Liver (tissue), 10 donors: ENCODE measurements at places on chromosomes 11 and 22. TPM values are rescaled to one million over a fixed set of nuclear protein-coding genes. Genes with fewer than 3 reads are reported as not detected.

DNA sequence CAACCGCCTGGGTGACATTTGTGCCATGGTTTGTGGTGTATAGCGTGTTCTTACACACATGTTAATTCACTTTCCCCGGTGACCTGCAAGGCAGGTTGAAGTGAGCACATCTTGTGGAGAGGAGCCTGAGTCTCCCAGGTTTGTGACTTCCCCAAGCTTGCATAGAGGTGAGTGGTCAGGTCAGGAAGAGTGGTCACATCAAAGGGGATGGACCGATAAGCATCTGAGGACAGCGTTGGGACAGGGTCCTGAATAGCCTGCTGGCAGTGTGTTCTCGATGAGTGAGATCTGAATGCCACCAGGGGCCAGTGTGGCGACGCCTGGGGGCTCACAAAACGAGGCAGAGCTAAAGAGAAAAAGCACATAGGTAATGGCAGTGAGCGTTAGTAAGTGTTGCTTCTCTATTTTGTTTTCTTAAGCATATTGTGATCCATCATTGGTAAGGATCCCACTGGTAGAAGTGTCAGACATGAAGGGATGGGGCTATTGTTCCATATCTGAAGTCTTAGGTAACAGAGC lies 154.6 kb downstream of the GRIK4 start:
- no peak overlapping the region for H3K27ac ChIP-seq
- no peaks in the 10 kb centered on the region for H3K4me1 ChIP-seq

GRCh38 chr11:118657238-118657637 lies 22.2 kb downstream of the TREH start:
- peaks cover 4% of the 10 kb centered on the region for H3K4me1 ChIP-seq
- no peaks in the 10 kb centered on the region for H3K27me3 ChIP-seq
- H3K36me3 ChIP-seq: no peaks in the 10 kb centered on the region
- H3K4me3 ChIP-seq: no peak overlapping the region
- DNase-seq: no peak

CSNK2A3 gene
- 0.51 TPM for total RNA-seq

GRCh38 chr22:42808521-42808920 lies 48.6 kb downstream of the ARFGAP3 start:
- no peak overlapping the region for H3K4me3 ChIP-seq
- peaks cover 20% of the 10 kb centered on the region for H3K4me1 ChIP-seq
- H3K27ac ChIP-seq: no peak overlapping the region
- DNase-seq: no peak

- H3K27ac ChIP-seq: no peak overlapping the region
- H3K4me3 ChIP-seq: no peak overlapping the region
- H3K36me3 ChIP-seq: no peaks in the 10 kb centered on the region
- DNase-seq: no peak
Observed at GRCh38 chr11:92569726-92570125, 345.1 kb downstream of the FAT3 start.

DNA sequence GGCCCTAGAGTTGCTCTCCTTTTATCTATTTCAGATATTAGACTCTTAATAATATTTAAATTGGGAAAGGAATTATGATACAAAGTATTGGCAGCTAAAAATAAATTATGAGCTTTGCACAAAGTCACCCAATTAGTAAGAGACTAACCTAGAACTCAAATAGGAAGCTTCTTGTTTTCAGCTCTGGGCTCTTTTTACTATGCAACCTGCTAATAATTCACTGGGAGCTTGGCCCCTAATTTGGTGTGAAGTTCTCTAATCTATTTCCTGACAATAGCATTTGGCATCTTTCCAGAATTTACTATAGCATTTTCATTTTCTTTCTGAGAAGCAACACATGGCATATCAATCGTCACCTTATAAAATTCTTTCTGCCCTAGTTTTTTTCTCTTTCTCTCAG lies 727.7 kb upstream of the ANO5 start:
- H3K36me3 ChIP-seq: no peaks in the 10 kb centered on the region
- no peak for DNase-seq
- no peak overlapping the region for H3K4me3 ChIP-seq
- H3K27me3 ChIP-seq: no peaks in the 10 kb centered on the region

DNA sequence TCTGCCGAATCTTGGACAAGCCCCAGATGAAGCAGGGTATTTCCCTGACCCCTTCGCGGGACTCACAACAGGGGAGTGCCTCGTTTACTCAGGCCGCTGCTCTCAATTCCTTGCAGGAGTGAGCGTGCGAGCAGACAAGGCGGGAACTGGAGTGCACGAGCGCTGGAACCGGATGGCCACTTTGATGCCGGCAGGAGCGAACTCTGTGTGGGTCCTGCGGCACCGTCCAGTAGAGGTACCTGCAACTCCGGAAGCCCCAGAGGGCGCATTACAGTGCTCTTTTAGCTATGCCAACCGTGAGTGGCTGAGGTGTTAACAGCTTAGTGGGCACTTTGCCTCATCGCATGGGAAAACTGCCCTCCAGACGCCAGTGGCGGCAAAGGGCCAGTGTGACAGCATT lies 182.3 kb upstream of the ANO3 start:
- H3K36me3 ChIP-seq: no peaks in the 10 kb centered on the region
- no peak overlapping the region for H3K4me3 ChIP-seq
- H3K27me3 ChIP-seq: no peaks in the 10 kb centered on the region
- peaks cover under 1% of the 10 kb centered on the region for H3K4me1 ChIP-seq
- DNase-seq: no peak

GRCh38 chr22:33025675-33026074 lies 32.5 kb downstream of the SYN3 start:
- H3K27ac ChIP-seq: no peak overlapping the region
- H3K4me1 ChIP-seq: no peaks in the 10 kb centered on the region
- H3K4me3 ChIP-seq: no peak overlapping the region
- no peaks in the 10 kb centered on the region for H3K27me3 ChIP-seq

DNA sequence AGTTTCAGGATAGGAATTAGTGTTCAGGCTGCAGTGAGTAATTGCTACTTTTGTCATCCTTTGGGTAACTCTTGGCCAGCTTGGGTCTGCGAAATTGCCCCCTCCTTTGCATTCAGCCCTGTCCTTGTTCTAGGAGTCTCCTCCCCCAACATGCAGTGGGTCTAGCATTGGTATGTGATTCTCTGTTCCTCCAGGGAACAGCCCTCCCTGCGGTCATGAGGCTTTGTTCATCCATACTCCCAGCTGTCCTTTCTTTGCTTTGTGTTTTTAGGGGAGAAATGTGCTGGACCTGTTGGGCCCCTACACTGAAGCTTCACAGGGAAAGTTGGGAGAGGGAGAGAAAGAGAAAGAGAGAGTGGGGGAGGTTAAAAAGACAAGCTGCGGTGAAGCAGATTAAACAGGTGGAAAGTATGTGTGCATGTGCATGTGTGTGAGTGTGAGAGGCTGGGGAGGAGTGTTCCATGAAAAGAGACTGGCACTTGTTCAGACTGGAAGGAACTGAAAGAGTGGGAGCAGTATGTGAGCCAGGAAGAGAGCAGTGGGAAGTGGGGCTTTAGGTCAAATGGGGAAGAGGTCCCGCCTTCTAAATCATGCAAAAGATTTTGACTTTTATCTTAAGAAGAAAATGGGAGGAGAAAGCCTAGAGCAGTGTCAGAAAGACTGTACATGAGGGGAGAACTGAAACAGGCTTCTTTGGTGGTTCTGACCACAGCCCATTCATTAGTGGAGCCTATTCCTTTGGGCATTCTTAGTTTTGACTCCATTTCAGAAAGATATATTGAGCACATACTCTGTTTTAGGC lies 17.9 kb upstream of the SESN3 start:
- no peak overlapping the region for H3K27ac ChIP-seq
- no peak for DNase-seq
- no peaks in the 10 kb centered on the region for H3K27me3 ChIP-seq
- H3K4me3 ChIP-seq: no peak overlapping the region
- H3K36me3 ChIP-seq: no peaks in the 10 kb centered on the region

- DNase-seq: no peak
- no peaks in the 10 kb centered on the region for H3K36me3 ChIP-seq
- H3K27ac ChIP-seq: no peak overlapping the region
Observed at GRCh38 chr11:118306556-118306955, 2.0 kb downstream of the CD3E start.

GRCh38 chr11:64186492-64187165 lies 658 bp downstream of the STIP1 start:
- peak; percentile 55 for DNase-seq
- no peaks in the 10 kb centered on the region for H3K36me3 ChIP-seq
- H3K27ac ChIP-seq: no peak overlapping the region
- H3K4me3 ChIP-seq: no peak overlapping the region

GRCh38 chr11:18358646-18359045 lies 35.7 kb upstream of the LDHA start:
- H3K27me3 ChIP-seq: no peaks in the 10 kb centered on the region
- no peak overlapping the region for H3K27ac ChIP-seq
- peaks cover 19% of the 10 kb centered on the region for H3K36me3 ChIP-seq
- H3K4me1 ChIP-seq: no peaks in the 10 kb centered on the region

GRCh38 chr22:19766511-19767426 lies 6.2 kb downstream of the TBX1 start:
- no peak overlapping the region for H3K4me3 ChIP-seq
- H3K27me3 ChIP-seq: peaks cover 8% of the 10 kb centered on the region
- H3K36me3 ChIP-seq: no peaks in the 10 kb centered on the region
- no peak for DNase-seq

CD3D gene
- total RNA-seq: 1.2 TPM
